ENCODE measurements at places on chromosomes 7 and 10.

GRCh38 chr7:105496521-105496920 is 25.6 kb downstream of the PUS7 start:
- DNase-seq: no peak

GRCh38 chr7:66185680-66186187 is 19.4 kb upstream of the TPST1 start:
- DNase-seq: no peak

DNA sequence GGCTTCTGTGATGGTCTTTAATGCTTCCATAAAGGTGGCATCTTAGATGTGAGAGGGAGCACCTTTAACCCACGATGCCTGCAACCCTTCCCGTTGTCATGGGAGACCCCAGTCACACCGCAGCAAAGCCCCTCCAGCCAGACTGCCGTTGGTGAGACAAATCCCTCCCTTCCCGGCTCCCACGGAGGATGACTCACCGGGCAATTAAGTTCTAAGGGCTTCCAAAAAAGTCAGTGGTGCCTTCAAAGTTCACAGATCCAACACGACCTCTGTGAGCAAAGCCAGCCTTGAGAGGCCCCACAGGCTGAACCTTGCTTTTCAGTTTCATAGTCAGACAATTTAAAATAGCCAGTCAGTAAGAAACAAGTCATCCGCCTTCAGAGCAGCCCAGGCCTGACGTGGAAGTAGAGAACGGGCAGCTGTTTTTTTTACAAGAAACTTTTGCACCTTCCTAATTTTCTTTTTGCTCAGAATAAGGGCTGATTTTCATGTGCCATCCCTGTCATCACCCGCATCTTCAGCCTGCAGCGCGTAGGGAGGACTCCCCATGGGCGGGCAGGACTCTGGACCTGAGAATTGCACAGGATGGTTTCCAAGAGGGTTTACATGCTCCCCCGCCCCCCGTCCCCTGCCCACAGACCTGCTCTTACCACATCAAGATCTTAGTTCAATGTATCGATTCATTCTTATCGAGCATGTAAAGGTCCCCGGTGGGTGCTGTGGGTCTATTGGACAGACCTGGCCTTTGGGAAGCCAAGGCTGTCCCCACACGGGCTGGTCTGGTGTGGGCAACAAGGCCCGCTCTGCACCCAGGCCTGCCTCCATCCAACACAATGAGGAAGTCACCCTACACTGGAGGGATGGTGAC is 333.9 kb downstream of the DNAJB6 start:
- DNase-seq: no peak

DNA sequence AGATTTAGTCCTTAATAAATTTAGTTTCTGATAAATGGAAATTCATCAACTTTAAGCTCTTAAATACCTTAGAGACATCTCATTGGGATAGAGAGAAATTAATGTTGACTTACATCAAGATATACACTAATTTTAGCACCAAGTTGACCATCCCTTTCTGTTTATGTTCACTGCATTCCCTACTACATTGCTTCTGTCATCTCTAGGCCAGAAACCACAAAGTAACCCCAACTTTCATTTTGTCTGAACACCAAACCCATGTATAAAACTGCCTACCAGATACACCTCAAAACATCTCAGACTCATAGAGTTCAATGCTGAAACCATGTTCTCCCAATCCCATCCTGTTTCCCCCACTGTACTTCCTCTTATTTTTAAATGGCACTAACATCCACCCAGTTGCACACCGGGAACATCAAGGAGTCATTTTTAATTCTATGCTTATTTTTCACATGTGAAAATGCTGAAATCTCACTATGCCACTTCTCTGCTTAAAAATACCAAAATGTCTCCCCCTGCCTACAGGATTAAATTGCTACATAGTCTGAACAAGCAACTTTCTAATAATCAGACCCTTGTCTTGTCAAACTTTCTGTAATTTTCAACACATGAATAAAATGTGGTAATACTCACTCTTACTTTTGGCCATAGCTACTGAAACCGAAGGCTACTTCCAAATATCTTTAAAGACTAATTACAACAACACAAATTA is 201.6 kb downstream of the SEMA3D start:
- no peak for DNase-seq

DNA sequence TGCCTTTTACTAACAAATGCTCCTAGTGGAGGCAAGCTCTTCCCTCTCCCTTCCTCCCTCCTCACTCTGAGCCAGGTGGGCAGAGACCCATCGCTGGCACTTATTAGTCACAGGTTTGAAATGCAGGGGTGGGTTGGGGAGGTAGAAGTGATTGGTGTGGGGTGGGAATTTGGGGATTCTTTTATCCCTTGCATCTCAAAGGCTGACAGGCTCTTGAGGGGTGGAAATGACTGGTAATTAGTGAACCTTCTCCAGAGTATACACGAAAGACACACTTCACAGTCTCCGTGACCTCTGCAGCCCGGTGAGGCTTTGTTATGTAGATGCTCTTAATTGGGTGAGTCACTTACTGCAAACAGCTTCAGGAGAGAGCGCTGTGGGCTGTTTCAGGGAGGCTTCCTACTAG is 13.9 kb upstream of the LRMDA start:
- no peak for DNase-seq

DNA sequence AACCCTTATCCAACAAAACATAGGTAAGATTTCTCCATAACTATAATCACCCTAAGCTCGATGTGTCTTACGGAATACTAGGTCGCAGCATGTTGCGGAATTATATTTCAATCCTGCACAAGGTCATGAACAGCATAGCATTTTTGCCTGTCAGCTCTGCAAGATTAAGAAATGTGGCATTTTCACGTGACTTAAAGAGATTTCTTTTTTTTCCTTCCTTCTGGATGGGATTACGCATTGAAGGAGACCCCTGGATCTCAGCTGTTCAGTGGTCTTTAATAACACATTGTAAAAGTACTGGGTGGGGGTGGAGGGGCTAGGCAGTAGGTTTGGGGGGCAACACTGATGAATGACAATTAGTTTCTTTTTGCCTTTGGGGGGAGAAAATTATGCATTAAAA is 106.7 kb downstream of the CUBN start:
- DNase-seq: no peak

- DNase-seq: no peak
Observed at GRCh38 chr10:29469481-29470354, 165.1 kb downstream of the SVIL start.

DNA sequence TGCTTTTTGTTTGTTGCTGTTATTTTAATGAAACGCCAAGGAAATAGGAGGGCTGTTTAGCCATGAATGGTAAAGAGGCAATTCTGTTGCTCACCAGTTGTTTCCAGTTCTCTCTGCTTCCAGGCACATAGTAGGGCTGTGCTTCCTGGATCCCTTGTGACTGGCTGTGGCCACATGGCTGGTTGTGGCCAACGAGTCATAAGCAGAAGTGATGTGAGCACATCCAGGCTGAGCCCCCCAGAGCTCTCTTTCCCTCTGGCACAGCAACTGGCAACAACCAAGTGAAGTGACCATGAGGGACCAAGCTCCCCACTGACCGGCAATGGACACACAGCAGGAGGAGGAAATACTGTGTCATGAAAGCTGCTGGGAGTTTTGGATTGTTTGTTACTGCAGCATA is 10.3 kb downstream of the GRID1 start:
- no peak for DNase-seq

DNA sequence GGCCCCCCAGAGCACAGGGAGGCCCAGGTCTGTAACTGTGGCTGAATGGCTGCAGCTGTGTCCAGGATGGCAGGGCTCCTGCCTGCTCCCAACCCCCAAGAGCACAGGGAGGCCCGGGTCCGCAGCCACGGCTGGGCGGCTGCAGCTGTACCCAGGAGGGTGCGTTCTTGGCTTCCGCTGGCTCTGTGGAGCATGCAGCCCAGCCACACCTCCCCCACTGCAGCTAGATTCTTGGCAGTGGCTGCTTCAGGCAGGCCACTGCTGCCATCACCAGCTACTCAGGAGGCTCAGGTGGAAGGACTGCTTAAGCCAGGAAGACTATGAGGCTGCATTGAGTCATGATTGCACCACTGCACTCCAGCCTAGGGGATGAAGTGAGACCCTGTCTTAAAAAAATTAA is 27.9 kb downstream of the C7orf25 start:
- DNase-seq: no peak

DNA sequence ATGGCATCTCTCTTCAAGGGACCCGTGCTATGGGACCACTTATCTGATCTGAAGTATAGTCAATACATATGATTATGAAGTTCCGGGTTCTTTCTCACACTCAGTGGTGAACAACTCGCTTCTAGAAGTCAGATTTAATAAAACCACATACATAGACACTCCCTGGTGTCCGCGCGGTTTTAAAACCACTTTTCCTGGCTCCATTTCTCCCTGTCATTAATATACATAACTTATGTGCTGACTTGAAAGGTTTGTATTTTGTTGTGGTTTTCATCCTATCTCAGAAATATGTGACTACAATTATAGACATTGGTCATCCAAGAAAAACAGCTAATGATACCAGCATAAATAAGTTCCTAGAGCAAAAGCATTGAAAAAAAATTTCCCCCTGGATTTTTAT is 34.0 kb downstream of the SVIL start:
- DNase-seq: no peak

- DNase-seq: no peak
Observed at GRCh38 chr10:124621637-124622036, 122.5 kb downstream of the FAM53B start.

DNA sequence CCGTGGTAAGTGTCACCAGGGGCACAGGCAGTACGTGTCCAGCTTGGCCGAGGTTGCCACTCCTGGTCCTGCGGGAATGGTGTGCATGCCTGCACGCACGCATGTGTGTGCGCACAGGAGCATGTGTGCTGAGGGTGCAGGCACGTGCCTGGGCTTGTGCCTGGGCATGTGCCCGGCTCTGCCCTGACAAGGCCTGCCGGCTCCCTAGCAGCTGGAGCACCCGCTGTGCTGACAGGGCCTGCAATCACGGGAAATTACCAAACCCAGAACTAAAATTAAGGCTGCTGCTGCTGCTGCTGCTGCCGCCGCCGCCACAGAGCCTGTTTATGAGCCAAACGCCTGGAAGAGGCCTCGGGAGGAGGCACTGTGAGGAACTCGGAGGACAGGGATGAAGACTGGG is 28.7 kb downstream of the GHRHR start:
- DNase-seq: no peak

DNA sequence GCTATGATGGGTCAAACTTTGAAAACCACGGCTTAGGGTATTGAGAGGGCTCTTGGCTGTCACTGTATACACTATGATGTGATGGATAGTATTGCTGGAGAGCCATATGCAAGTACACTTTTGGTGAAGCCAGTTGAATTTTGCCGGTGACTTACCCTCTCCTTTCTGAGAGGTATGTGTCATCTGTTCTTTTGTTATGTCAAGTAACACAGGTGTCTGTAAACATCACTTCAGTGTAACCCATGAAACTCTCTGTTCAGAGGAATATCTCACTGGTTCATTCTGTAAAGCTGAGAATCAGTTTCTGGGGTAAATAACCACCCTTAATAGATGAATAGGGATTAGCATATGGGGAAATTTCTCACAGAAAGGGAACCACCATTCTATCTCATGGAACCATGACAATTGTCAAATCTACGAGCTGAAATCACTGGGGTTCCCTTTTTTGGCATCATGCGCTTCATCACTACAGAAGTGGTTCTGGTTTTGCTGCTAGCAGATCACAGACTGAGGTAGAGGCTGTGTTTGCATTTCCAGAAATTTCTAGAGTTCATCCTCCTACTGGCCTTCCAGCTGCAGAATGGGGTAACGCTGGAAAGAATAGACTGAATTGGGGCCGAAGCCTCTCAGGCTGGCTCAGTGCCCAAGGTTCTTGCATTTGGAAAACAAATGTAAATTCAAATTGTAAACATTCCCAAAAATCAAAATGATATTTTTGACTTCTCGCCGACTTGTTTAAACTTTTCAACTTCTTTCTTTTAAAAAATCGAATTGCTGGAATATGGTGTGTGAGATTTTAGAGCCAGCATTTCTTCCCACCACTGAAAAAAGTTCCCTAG is 83.3 kb upstream of the CREB5 start:
- no peak for DNase-seq

DNA sequence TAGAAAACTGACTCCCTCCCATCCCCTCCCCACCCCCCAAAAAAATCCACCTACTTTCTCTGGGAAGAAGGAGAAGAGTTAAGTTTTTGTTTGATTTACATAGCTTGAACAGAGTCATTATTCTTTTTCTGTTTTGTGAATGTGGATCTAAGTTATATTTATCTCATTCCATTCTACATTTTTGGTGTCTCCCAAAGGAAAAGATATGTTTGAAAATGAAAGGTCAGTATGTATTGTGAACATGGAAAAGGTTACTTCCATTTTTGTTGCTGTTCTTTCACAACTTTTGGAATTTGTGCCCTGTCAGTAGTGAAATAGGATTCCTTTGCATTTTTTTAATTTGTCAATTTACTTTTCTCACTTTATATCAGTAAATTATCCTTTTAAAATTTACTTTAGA is 547.9 kb downstream of the SUGCT start:
- no peak for DNase-seq

GRCh38 chr7:129616530-129616929 is 5.0 kb downstream of the NRF1 start:
- no peak for DNase-seq

DNA sequence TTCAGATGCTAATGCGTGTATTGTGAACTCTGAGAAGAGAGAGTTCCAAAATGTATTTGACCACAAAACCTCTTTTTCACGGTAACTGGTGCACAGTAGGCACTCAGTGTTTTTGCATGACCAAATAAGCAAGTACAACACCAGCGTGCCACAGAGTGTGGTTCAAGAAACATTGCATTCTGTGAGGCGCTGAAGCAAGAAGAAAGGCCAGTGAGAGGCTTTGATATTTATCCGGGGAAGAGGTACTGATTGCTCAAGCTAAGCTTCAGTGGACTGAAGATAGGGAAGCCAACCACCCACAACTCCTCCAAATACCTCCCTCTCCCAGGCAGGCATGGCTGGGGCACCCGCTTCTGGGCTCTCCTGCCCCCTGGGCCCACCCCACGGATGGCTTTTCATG is 611.2 kb downstream of the SDK1 start:
- no peak for DNase-seq

DNA sequence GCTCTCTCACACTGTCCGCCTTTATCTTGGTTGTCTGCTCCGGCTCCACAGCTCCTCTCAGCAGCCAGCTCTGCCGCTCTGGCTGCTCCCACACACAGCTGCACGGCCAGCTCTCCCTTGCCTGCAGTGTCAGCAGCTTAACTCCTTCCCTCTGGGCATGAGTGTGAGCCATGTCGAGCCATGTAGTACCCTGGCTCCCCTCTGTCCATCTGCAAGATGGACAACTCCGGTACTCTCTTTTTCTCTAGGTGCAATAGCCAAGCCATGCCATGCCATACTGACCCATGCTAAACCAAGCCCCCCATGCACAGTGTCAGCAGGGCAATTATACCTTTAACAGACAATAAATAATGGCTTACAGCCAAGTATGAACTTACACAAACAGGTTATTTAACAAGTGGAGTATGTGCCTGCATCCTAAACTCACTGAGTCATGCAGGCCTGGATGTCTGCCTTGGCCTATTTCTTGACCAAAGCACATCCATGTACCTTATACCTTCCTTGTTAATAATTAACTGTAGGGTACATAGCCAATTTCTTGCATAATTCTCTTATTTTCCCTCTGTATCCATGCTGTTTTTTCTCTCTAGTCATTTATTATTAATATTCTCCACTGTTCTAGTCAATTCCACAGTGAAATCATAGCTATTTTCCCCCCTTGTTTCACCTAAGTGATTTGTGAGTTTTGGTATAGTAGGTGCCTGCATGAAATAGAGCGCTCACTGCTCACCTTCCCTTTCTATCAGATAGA is 170.9 kb downstream of the CDK14 start:
- DNase-seq: no peak

Measured in T-helper 1 cell (primary cell).